ENCODE measurements at places on chromosomes 4 and X.
A peak's percentile ranks its signal among the peaks of the same experiment; 100 is the strongest.

- no peak overlapping the region for H3K4me3 ChIP-seq
- no peak for ATAC-seq
- H3K27ac ChIP-seq = no peak overlapping the region
- H3K36me3 ChIP-seq = no peaks in the 10 kb centered on the region
These were observed 147.8 kb downstream of the GRIA3 start for GRCh38 chrX:123331859-123332258.

GRCh38 chr4:73661646-73662119 is 41.4 kb upstream of the RASSF6 start:
- H3K36me3 ChIP-seq = no peaks in the 10 kb centered on the region
- no peak for ATAC-seq
- no peak overlapping the region for H3K4me3 ChIP-seq
- no peaks in the 10 kb centered on the region for H3K27me3 ChIP-seq
- no peak overlapping the region for H3K27ac ChIP-seq

DNA sequence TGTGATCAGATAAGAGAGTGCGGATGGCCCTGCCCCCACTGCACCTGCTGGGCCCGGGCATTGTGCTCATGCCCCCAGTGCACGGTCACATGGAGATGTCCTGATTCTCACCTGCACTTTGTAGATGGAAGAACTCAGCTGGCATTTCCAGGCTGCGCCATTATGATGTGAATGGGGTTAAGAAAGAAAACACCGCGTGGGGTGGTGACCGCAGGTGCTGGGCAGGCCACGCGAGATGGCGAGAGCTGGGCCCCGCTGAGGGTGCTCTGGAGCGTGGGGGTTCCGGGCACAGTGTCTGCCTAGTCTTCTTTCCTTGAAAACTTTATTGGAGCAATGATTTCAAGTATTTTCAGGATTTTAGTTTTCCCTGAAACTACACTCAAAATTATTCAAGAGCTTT is 17.8 kb upstream of the HGFAC start:
- H3K36me3 ChIP-seq = no peaks in the 10 kb centered on the region
- H3K27ac ChIP-seq = no peak overlapping the region
- no peak overlapping the region for H3K4me3 ChIP-seq

DNA sequence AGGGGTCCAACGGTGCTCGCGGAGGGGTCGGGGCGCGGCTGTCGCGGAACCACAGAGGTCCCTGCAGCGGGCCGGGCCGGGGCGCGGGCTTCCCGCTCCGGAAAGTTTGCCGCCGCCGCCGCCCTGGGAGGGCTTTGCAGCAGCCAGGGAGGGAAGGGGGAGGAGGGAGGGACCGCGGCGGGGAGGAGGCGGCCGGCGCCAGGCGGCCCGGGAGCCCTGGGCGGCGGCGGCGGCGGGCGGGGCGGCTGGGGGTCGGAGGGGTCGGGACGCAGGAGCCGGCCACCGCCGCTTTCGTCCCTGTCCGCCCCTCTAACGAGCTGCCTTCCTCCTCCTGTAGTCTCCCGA is 375 bp downstream of the FGFR3 start:
- ATAC-seq = peak; percentile 66
- peaks cover 17% of the 10 kb centered on the region for H3K4me1 ChIP-seq
- H3K36me3 ChIP-seq = no peaks in the 10 kb centered on the region
- peak overlapping the region; percentile 28 for H3K4me3 ChIP-seq

GRCh38 chrX:153612413-153612812 is 13.5 kb upstream of the CCNQ start:
- H3K27ac ChIP-seq = no peak overlapping the region
- no peaks in the 10 kb centered on the region for H3K4me1 ChIP-seq
- H3K4me3 ChIP-seq = no peak overlapping the region

DNA sequence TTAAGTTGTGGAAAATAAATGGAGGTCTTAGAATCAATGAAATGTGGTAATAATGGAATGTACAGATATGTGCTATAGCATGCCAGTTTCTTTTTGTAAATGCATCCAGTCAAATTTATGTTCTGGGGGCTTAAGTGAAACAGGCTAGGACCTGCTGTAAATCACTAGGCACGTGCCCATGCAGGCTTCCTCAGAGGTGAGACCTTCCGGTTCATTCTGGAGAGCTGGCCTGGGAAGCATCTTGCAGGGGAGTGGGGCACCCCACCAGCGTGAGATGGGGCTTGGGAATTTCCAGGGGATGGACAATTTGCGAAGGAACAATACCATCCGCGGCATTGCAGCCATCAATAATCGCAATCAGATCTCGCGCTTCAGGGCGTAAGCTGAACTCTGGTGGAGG is 80.1 kb downstream of the SORCS2 start:
- no peak for ATAC-seq
- H3K27me3 ChIP-seq = no peaks in the 10 kb centered on the region
- no peak overlapping the region for H3K4me3 ChIP-seq
- H3K27ac ChIP-seq = no peak overlapping the region

All from gastroesophageal sphincter (tissue), 4 donors.